ENCODE measurements at places on chromosomes 12 and 14. TPM values are rescaled to one million over a fixed set of nuclear protein-coding genes. Genes with fewer than 3 reads are reported as not detected.

The PMEL gene
- total RNA-seq = 36.9 TPM

The DRAM1 gene
- 3.4 TPM for total RNA-seq

The OR4K14 gene
- not detected for total RNA-seq

The ALDH2 gene
- total RNA-seq = 62.8 TPM
